ENCODE measurements at places on chromosomes 12 and 14.
A peak's percentile ranks its signal among the peaks of the same experiment; 100 is the strongest.

DNA sequence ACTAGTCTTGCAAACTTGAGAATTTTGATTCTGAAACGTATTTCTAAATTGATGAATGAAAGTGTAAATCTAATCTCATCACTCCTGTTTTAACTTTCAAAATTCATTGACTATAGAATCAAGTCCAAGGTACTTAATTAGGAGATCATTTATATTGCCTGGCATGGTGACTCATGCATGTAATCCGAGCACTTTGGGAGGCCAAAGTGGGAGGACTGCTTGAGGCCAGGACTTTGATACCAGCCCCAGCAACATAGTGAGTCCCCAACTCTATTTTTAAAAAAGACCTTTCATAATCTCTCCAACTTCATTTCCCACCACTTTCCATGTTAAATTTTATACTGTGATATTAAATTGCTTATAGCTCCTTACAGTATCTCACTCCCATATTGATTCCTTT is 3.0 kb upstream of the MIPOL1 start:
- DNase-seq = no peak

GRCh38 chr12:69651922-69652321 is 41.2 kb upstream of the LRRC10 start:
- DNase-seq = no peak

GRCh38 chr12:76084863-76085519 is 506 bp upstream of the NAP1L1 start:
- peak; percentile 53 for DNase-seq

DNA sequence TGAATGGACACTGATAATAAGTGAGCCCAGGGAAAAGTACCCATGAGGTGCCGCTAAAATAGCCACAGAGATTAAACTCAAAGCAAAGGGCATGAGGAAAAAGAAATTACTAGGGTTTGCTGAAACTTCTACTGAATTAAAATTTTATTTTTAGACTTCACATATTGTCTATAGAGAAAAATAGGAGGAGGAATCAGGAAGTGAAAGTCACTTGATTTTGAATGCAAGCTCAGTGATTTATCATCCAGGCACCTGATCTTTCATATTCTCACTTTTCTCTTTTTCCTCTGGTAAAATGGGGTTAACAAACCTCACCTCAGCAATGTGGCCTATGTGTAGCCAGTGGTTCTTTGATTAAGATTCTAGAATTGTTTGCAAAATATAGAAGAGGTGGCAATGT is 479.8 kb downstream of the BCL11B start:
- DNase-seq = no peak

DNA sequence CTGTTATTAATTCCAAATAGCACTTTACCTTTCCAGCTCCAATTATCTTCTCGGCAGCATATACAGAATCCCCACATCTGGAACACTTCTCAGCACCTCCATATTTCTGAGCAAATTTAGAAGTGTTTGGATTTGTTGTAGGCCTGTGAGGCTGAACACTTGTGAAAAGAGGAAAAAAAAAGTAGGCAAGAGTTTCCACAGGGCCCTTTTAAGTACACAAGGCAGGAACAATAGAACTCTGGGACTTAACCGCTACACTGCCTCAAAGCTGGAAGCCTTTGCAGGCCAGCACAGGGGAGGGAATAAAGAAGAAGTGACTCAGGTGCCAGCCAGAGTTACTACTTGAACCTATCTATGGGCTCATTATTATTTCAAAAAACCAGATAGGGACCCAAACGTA is 18.6 kb downstream of the CSRP2 start:
- no peak for DNase-seq

GRCh38 chr14:86193756-86194155 is 663.8 kb downstream of the FLRT2 start:
- DNase-seq = peak; percentile 9

DNA sequence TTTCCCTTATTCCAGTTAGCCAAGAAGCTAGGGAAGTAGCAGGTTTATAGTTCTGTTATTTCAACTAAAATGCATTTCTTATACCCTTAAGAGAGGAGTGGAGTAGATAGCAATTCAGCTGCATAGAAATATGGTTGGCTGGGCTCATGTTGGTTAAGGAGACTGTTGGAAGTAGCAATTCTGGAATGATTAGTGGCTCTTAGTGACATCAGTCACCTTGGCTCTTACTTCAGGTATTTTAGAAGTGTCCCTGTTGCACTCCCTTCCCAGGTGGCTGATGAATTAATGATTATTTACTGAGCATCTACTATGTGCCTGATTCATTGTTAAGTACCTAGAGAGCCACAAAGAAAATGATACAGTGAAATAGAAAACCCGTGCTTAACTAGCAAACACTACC is 128.1 kb downstream of the MGST1 start:
- DNase-seq = no peak

DNA sequence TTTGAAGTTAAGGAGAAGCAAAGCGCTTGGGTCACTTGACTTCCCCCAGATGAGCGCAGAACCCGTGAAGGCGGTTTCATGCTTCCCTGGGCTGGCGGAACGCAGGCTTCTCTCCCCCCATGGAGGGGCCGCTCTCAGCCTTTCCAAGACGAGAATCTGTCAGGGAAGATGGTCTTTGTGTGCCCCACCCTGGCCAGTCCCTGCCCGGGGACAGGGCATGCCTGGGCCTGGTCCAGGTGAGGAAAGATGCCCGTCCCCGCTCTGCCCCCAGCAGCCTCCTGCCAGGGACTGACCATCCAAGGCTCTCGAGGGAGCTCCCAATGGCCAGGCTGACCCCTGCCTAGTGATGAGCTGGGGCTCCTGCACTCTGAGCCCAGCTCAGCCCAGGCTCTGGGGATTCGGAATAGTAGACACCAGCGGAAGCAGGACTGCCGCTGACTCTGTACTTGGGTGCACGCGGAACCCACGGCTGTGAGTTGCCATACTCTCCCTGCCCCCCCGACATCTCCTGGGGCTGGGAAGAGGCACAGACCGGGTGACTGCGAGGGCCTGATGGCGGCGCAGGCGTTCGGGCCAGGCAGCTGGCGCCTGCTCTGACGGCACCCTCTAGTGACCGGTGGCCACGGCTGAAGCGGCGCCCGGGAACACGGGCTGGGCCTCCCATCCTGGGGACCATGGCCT is 142.2 kb upstream of the FKBP4 start:
- DNase-seq = no peak

- no peak for DNase-seq
These were observed 224.3 kb upstream of the NAV3 start for GRCh38 chr12:77606348-77606747.

GRCh38 chr14:23057757-23058653 is 685 bp upstream of the CDH24 start:
- DNase-seq = peak; percentile 61

DNA sequence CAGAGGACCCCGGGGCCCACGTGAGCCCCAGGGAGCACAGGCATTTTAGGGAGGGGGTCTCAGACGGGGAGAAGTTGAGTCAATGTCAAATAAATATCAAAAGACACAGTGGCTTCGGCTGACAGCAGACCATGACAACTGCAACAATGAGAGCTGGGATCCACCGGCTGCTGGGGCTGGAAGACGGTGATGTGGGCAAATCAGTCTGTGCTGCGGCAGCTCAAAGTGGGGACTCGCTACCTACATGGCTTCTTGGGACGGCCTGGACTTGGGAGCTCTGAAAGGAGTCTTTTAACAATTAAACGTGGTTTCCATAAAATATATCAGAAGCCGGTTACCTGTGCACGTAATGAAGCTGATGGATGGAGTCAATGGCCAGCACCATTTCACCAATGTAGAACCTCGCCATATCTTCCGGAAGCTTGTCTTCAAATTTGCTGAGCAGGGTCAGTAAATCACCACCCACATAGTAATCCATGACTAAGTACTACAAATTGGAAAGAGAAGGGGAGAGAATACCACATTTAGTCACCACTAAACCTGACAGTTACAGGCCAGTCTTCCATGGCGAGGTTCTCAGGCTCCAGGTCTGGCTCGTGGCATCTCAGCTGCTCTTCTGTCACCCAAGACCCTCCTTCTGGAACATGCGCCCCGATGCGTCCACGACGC is 58.0 kb downstream of the CDC42BPB start:
- no peak for DNase-seq

DNA sequence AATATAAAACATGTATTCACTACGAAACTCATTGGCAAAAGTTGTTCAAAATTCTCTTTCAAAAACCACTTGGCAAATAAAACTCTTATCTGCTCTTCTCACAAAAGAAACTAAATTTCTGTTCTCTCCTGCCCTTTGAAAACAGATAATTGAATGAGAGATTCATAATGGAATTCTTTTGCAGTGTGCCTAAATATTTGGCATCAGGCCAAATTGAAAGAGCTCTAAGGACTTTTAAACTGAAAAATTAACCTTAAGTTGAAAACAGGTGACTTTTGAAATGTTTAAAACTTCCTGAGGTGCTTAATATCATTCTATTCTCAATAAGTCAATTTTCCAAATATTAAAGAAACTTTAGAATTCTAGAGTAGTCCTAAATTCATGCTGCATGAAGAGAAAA is 136.4 kb downstream of the FSCB start:
- DNase-seq = no peak

GRCh38 chr12:21483531-21483930 is 17.9 kb downstream of the RECQL start:
- no peak for DNase-seq

- DNase-seq = peak; percentile 33
These were observed 20.6 kb downstream of the RDH12 start for GRCh38 chr14:67722293-67722692.

DNA sequence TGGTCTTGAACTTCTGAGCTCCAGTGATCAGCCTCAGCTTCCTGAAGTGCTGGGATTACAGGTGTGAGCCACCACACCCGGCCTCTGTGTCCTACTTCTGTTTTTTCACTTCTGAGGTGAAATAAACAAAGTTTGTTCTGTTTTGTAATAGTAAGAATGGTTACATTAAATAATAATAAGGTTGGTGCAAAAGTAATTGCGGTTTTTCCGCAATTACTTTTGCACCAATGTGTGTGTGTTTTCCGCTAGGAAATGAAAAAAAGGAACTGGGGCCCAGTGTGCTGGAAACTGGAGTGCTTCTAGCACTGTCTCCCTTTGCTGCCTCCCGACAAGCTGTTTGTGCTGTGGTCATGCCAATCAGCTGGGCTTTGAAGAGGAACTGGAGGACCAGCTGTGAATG is 140.9 kb downstream of the NTS start:
- DNase-seq = no peak

GRCh38 chr12:97300891-97301290 is 161.7 kb upstream of the RMST start:
- DNase-seq = no peak

- no peak for DNase-seq
These were observed 56.2 kb downstream of the FNTB start for GRCh38 chr14:65042731-65043372.

GRCh38 chr14:79920180-79920692 is 291.1 kb downstream of the DIO2 start:
- no peak for DNase-seq

GRCh38 chr12:50569876-50570275 is 65.1 kb downstream of the DIP2B start:
- no peak for DNase-seq

DNA sequence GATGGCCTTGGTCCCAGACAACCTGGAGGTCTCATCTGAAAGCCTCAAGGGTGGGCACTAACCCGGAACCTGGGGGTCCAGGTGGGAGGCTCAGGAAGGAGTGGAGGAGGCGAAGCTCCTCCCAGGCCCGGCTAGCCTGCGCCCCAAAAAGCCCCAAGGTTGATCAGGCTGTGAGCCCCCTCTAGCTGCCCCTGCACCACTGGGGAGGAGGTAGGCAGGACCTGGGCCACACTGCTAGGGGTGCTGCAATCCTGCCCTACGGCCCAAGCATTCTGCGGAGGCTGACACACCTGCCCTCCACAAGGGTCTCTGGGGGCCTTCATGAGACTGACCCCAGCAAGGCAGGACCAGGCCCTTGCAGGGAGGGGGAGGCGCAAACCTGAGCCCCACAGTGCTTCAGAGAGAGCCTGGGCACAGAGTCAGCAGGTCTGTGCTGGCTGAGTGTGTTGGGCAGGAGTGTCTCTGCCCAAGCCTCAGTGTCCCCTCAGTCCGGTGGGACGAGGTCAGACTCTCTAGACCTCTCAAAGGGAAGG is 51.9 kb downstream of the CCDC85C start:
- DNase-seq = no peak

DNA sequence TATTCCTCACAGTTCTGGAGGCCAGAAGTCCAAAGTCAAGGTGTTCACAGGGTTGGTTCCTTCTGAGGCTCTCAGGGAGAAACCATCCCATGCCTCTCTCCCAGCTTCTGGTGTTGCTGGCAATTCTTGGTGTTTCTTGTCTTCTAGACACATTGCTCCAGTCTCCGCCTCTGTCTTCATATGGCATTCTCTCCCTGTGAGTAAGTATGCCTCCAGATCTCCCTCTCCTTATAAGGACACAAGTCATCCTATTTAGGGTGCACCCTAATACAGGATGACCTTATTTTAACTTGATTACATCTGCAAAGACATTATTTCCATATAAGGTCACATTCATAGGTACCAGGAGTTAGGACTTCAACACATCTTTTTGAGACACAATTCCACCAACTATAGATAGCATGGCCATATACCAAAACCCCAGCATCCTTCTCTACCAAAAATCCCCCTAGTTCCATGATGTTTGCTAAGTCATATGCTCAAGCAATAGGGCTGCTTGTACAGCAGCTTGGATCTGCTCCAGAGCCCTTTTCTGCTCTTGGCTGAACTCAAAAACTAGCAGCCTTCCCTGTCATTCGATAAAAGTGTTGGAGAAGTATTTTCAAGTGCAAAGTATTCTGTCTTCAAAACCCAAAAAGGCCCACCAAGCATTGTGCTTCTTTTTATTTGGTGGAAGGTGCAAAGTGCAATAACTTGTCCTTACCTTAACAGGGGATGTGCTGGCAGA is 79.2 kb upstream of the CMKLR1 start:
- no peak for DNase-seq

DNA sequence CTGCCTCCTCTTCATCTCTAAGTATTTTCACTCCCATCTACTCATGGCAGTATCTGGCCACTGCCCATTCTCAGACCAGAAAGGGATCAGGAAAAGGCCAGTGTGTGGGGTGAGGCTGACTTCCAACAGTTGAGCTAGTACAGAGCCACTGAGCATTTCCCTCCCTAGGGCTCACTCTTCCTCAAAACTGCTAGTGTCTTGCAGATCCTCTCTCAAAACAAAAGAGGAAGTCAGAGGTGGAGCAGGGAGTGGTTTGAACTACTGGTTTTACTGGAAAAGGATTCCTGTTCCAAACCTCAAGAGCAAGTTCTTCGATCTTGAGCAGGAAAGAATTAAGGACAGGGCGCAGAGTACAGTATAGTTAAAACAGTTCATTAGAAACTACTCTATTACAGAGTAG is 11.7 kb upstream of the RNASE10 start:
- DNase-seq = no peak

GRCh38 chr12:121117226-121117777 is 15.4 kb upstream of the P2RX7 start:
- DNase-seq = no peak

DNA sequence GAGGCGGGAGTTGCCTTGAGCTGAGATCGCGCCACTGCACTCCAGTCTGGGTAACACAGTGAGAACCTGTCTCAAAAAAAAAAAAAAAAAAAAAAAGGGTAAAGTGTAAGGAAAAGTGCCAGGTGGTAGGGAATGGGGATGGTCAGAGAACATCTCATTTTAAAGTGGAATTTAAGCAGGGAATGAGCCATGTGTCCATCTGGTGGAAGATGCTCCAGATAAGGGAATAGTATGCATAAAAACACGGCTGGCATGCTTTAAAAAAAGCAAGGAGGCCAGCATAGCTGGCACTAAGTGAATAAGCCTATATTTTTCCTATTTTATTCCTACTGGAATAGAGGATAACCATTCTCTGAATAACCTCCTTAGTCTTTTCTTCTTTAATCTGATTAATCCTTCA is 33.7 kb downstream of the FAM186A start:
- no peak for DNase-seq

- peak; percentile 44 for DNase-seq
These were observed 45.4 kb downstream of the ATG14 start for GRCh38 chr14:55366271-55366670.

- DNase-seq = no peak
These were observed 67.8 kb downstream of the NTF3 start for GRCh38 chr12:5499566-5500330.

Measured in stromal cell of bone marrow (primary cell).